ENCODE measurements at places on chromosomes 12 and 14. TPM values are rescaled to one million over a fixed set of nuclear protein-coding genes. Genes with fewer than 3 reads are reported as not detected.

The DIABLO gene
- 45.6 TPM for total RNA-seq

The OR9K2 gene
- not detected for total RNA-seq

The ASCL1 gene
- total RNA-seq, result 1.4 TPM

The KSR2 gene
- under 0.01 TPM for total RNA-seq

The SOAT2 gene
- not detected for total RNA-seq

DNA sequence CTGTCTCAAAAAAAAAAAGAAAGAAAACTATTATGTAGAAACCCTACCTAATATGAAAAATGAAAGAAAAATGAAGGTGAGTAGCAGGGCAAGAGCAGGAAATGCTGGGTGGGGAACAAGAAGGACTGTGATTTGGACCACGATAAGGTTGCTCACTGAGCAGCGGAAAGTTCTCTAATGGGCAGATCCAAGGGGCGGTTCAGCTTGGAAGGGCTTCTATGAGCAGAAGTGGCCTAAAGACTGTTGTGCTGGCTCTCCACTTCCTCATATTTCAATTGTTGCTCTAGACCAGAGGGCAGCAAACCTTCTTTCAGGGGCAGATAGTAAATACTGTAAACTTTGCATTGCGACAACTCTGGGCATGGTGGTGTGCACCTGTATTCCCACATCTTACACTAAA lies 16.3 kb upstream of the NFYB start:
- no peak for DNase-seq

DNA sequence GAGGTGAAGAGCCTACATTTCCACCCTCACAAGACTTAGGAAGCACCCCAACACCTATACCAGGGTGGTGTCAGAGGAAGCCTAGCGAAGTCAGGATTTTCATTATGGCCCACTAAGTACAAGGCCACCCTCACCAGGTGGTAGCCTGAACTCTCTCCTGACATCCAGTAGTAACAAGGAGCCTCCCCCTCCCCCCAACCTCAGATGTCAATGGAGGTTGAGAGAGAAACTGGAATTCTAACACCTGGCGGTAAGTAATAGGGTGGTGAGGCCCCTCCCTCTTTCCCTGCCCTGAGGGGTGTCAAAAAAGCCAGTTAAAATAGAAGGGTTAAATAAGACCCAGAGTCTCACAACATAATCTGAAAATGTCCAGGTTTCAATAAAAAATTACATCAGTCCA lies 37.6 kb downstream of the SINHCAF start:
- no peak for DNase-seq

DNA sequence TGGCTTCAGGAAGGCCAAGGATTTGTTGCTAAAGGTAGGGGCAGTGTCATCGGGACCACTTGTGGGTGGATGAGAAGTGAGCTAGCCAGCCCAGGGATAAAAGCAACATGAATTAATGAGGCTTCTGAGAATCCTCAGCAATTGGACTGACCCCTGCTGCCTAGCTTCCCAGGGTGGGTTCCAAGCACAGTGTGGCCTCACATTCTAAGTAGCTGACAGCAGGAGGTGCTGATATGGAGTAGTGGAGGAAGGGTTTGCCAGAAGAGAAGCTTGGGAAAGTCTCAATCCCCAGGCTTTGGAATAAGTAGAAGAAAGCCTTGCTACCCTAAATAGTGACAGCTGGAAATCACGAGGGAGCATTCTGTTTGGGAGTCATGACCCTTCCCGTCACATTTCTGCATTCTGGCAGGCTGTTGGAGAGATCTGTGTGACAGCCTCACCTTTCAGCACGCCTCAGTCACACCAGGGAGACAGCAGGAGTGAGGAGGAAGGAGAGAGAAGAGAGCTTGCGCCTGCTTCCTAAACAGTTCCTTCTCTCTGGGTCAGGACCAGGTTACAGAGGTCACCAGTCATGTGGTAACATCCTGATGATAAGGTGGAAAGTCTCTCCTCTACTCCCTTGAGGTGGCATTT lies 31.2 kb downstream of the DACT1 start:
- DNase-seq, result no peak

- no peak for DNase-seq
Observed at GRCh38 chr12:53205747-53206419, 1.2 kb downstream of the ITGB7 start.

DNA sequence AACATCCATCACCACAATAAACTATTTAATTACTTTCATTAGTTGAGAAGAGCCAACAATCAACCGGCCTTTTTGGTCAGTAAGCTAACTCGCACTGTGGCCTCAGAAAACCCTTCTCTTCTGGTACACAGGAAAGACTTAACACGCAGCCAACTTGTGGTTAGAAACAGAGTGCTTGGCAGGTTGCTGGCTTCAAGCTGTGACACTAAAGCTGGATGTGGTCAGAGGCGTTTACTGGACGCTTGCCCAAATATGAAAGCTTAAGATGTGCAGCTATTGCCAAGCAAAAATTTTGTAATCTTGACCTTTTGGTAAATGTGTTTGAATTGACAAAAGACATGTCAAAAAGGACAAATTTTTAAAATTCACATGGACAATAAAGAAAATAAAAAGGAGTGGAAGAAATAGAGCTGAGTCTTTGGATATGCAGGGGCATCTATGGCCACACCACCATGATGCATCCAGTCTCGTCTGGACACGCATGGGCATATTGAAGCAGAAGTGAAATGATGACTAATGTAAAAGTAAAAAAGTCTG lies 2.6 kb upstream of the KLRK1 start:
- DNase-seq, result no peak

DNA sequence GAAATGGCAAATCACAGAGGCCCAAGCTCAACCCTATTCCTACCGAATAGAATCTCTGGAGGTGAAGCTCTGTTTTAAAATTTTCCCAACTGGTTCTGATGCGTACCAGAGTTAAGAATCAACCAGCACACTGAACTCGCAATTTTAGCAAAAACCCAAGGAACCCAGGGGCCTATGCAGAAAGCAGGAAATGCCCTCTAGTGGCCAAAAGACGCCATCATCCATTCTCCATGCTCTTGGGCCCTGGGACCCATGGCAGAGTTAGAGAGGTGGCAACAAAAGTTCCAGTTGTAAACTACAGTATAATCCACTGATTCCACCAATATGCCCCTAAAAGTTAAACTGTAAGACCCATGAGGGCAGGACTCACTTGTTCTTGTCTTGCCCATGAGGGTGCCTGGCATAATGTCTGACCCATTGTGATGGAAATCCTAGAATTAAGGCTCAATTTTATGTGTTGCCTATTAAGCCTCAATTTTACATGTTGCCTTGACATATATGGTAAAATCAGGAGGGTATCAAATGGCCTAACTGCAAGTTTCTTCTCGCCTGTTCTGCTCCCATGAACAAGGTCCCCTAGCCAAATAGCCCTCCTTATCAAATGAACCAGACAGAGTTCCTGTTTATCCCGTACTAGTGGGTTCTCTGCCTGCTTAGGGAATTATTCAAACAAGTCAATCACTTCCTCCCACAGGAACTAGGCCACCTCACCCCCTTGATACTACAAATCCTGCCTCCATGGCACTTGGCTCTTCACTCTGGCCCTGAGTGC lies 137.5 kb upstream of the CPM start:
- no peak for DNase-seq

DNA sequence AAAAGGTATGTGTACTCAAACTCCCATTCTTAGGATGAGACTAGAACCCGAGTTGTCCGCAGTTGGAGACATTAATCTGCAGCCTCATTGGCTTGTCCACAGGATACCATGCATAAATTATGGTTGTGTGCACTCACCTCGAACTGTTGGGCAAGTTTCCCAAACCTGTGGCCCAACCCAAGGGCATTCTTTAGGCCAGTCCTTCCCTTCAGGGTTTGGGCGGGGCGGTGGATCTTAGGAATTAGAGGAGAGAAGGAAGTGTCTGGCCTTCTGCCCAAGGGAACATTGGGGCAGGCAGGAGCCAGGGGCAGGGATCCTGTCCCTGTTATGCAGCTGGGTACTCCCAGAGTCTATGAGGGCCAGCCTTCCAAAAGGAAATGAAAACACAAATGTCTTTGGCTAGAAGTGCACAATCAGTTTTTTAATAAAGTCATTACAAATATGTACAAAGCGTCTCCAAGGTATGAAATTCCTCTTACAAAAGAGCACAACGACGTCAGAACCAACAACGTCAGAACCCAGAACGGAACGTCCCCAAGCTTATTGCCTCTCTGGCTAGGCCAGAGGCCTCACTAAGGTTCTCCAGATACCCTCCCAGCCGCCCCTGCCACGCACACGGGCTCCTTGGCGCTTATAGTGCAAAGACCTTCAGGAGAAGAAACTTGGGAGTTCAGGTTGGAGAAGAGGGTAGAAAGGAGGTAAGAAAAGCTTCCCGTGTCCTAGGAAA lies 25.3 kb downstream of the HRK start:
- no peak for DNase-seq

GRCh38 chr14:90115780-90116179 lies 54.0 kb downstream of the KCNK13 start:
- no peak for DNase-seq

DNA sequence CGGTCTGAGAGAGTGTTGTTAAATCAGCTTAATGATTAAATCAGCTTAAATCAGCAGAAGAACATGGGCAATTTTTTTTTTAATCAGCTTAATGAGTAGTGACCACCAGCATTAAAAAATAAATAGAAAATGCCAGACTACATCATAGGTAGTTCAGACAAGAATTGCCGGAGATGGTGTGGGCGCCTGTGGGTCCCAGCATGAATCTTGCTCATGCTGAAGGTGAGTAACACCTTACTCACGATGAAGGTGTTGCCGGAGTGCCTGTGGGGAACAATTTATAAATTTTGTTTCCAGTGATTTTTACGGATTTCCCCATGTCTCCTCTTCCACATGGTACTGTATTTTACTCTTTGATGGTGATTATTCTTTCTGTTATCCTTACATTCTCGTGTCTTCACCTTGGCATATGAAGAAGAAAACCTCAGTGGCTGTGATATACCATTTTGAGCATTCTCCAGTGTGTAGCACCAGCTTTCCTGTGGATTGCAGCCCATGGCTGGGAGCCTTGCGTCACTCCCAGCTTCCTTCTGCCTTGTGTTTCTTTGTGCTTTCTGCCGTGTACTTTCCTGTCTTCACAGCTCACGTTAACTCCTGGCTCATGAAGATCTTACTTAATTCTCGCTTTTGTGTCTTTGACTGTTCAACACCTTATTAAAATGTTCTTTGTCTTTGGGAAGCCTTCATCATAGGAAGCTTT lies 4.7 kb downstream of the TDRD9 start:
- DNase-seq, result no peak

- DNase-seq, result no peak
Observed at GRCh38 chr14:39342768-39343167, 89.5 kb downstream of the FBXO33 start.

- DNase-seq, result no peak
Observed at GRCh38 chr14:101500061-101500460, 61.2 kb upstream of the DIO3 start.

- no peak for DNase-seq
Observed at GRCh38 chr12:6115389-6115788, 9.1 kb downstream of the VWF start.

DNA sequence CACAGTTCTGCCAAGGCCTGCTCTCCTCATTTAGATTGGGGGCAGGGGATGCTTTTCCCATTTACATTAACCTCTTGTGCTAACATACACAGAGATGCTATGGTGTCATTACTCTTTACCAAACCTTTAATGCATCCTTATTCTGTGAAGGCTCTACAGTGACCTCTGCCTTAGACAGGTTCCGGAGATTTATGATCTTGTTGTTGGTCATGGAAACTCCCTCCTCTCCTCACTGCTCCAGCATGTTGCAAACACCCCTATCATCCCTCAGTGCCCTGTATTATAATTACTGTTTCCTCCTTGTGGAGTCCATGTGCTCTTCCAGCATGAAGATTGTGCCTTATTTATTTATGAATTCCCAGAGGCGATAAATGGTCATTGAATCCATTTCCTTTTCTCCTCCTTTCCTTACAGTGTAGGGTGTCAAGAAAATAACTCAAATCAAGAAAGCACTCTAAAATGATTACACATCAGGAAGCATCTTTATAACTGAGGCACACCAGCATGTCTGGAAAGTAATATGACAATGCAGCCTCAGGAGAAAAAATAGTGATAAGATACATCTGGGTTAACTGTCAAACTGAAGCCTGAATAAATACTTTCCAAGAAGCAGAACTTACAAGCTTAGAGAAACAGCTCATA lies 37.8 kb downstream of the RTN1 start:
- DNase-seq, result no peak

DNA sequence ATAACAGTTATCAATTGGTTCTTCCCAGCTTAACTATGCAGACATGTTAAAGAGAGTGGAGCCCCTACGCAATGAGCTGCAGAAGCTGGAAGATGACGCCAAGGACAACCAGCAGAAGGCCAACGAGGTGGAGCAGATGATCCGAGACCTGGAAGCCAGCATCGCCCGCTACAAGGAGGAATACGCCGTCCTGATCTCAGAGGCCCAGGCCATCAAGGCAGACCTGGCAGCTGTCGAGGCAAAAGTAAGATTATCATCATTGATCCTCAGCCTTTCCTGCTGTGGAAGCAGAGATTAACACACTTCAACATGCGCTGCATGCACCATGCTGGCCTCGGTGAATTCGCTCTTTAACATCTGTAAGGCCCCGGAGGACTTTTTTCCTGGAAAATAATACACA lies 53.6 kb downstream of the HSP90AA1 start:
- no peak for DNase-seq

DNA sequence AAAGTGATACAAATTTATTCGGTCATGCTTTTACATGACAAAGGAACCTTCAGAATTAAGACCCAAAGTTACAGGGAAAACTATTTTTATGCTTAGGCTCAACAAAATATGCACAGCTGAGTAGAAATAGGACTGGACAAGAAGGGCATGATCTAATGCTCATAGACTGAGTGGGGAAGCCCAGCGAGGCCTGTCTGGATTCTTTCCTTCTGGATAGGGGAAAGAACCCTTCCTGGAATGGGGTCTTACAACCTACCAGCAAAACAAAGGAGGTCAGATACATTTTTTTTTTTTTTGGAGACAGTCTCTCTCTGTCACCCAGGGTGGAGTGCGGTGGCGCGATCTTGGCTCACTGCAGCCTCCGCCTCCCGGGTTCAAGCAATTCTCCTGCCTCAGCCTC lies 2.2 kb upstream of the DDX55 start:
- no peak for DNase-seq

DNA sequence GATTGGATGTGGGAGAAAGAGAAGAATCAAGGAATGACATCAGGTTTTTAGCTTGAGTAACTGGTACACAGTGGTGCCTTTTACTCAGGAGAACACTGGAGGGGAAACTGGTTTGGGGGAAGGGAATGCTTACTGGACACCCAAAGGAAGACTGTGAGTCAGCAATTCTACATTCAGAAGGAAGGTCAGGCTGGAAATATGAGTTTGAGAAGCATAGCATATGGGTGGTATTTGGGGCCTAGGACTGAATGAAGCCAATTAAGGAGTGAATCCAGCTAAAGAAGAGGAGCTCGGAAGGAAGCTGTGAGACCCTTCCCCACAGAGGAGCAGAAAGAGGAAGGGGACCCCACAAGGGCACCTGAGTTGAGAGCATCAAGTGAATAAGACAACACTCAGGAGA lies 35.4 kb downstream of the DMAC2L start:
- no peak for DNase-seq

- DNase-seq, result no peak
Observed at GRCh38 chr12:31781894-31782540, 53.2 kb upstream of the AMN1 start.

DNA sequence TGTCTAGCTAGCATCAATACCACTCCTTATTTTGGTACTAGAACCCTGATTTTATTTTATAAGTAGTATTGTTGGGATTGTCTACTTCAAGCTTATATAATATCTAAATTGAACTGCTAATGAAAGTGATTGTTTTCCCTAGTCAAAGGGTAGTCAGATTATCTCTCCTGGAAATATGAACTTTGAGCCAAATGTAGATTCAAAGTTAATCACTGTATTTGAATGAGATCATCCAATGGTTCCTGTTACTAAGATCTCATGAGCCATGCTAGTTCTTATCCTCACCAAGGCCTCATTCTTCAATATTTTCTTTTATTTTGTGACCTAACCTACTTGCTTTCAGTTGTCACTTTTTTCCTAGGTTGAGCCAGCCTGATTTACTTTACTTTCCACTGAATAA lies 276.7 kb downstream of the RASSF9 start:
- DNase-seq, result no peak
